ENCODE measurements at places on chromosomes 13 and 19.

DNA sequence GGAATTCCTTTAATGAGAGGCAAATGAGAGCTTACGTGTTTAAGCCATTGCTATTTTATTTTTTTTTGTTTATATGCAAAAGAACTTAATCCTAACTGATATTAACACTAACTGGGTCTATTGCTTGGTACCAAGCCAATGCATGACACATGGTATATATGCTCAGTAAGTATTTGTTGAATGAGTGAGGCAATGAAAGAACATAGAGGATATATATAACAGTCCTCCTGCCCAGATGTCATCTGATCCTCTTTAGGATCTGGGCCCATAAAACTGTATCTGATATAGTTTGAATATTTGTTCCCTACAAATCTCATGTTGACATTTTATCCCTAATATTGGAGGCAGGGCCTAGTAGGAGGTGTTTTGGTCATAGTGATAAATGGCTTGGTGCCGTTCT, 13.0 kb upstream of the ALOX5AP start:
- DNase-seq: no peak

DNA sequence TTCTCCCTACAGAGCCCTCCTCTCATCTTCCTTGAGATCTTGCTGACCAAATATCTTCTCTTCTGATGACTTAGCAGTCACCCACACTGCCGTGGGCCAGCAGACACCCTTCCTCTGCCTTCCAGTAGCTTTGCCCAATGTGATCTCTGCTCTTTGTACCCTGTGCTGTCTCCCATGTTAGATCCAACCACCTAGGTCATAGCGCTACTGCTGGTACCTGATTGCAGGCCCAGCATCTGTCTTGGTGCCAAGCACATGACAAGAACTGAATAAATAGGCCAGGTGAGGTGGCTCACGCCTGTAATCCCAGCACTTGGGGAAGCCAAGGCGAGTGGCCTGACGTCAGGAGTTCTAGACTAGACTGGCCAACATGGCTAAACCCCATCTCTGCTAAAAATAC, 149.7 kb downstream of the TM9SF2 start:
- no peak for DNase-seq

- no peak for DNase-seq
These were observed 9.3 kb downstream of the GSK3A start for GRCh38 chr19:42233106-42233505.

- no peak for DNase-seq
These were observed 80.6 kb upstream of the LRCH1 start for GRCh38 chr13:46472384-46472783.

- DNase-seq: no peak
These were observed 5.6 kb downstream of the ATP8A2 start for GRCh38 chr13:25377244-25377962.

- no peak for DNase-seq
These were observed 706 bp downstream of the P2RY11 start for GRCh38 chr19:10112037-10112761.

GRCh38 chr13:83666141-83666540, 216.1 kb downstream of the SLITRK1 start:
- no peak for DNase-seq

- DNase-seq: no peak
These were observed 18.8 kb downstream of the MTRF1 start for GRCh38 chr13:41244556-41244955.

- no peak for DNase-seq
These were observed 1.9 kb downstream of the KLF12 start for GRCh38 chr13:74132152-74132775.

- DNase-seq: no peak
These were observed 9.8 kb downstream of the PLK5 start for GRCh38 chr19:1533510-1534150.

DNA sequence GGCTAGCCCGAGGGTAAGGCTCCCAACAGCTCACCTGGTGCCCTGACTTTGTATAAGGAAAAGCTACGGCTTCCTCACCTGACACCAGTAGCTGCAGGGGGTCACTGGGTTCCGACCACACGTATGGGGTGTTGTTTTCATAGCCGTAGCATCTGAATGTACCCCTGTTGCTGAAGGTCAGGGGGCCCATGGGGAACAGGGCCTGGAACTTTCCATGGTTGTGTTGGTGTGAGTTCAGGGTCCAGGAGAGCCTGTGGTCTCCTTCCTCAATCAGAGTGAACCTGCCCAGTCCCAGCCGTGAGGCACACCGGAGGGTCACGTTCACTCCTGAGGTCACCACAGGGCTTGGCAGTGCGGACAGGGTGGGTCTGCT, 1.1 kb downstream of the LILRA4 start:
- no peak for DNase-seq

DNA sequence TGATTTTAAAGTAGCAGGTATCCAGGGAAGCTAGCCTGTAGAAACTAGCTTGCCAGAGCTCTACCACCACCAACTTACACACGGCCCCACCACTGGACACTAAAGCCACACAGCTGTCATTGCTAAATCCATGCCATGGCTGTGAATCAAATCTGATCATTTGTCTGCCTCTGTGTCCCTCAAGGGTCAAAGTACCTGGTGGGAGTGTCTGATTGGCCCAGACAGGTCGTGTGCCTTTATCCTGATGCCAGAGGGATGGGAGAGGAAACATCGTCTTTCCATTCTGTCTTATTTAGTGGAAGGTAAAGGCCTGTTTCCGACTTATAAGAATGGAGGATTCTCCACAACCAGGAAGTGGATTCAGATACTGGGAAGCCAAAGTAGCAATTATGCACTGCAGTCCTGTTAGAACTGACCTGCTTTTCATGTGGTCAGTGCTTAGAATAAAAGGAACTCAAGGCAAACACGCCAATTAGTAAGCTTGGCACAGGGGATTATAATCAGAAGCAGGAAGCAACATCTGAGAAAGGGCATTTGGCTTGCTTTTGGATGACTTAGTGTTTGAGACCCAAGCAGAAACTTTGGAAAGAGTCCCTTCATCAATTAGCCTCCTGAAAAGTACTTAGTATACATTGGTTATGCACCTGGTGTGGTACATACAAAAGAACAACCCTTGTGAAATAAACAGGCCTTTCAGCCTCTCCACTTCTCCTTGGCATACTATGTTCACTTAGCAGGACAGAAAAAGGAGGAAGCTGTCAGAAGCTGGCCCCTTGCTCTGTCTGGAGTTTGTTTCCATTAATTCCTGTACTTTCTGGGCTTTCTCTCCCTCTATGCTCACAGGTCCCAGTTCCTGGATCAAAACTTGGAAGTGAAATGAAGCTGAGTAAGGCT, 192.4 kb downstream of the NUFIP1 start:
- no peak for DNase-seq

- no peak for DNase-seq
These were observed 749 bp upstream of the PAN3 start for GRCh38 chr13:28137596-28137995.

- DNase-seq: no peak
These were observed 192.5 kb upstream of the PCDH20 start for GRCh38 chr13:61608138-61608537.

GRCh38 chr19:41932259-41932719, 4.0 kb upstream of the ERFL start:
- DNase-seq: no peak

GRCh38 chr13:108272333-108272732, 2.8 kb downstream of the TNFSF13B start:
- no peak for DNase-seq

- DNase-seq: no peak
These were observed 5.6 kb upstream of the SPIB start for GRCh38 chr19:50413096-50413495.

DNA sequence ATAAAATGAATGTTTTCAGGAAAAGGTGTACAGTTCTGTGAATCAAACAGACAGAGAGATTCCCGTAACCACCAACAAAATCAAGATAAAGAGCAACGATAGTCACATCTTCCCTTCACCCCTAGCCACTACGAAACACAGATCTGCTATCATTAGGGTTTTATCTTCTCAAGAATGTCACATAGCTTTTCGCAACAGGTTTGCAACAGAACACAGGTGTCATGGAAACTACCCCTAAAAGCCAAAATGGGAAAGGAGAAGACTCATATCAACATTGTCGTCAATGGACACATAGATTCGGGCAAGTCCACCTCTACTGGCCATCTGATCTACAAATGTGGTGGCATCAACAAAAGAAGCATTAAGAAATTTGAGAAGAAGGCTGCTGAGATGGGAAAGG, 11.1 kb downstream of the GPR42 start:
- DNase-seq: no peak

GRCh38 chr19:31164791-31165251, 184.4 kb downstream of the TSHZ3 start:
- no peak for DNase-seq

DNA sequence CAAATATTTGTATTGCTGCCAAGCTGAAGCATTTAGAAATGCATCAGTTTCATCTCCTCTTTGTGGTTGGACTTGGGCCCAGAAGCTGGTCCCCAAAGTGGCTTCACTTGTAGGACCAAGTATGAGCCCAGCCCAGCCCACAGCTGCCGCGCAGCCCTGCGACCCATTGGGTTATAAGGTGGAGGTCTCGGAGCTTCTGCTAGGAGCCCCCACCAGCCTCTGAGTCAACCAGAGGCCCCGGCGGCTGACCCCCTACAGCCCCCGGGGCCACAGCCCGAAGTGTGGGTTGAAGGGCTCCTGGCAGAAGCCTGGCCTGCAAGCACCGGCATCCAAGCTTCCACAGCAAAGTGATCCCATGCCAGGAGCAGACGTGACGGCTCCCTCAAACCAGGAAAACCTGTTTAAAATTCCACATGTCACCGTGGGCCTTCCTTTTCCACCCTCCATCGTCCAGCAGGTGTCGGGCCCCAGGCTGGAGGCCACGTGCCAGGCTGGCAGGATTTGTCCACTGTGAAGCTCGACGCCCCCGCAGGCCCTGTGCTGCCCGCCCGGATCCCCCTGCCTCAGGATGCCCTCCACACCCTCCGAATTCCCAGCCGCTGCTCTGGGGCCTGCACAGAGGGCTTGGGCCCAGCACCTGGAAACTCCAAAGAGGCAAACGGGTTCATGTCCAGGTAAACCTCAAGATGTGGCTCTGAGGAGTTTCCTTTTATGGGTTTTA, 54.7 kb downstream of the C13orf46 start:
- no peak for DNase-seq

- DNase-seq: no peak
These were observed 1466.1 kb downstream of the UQCRFS1 start for GRCh38 chr19:27746691-27747380.

DNA sequence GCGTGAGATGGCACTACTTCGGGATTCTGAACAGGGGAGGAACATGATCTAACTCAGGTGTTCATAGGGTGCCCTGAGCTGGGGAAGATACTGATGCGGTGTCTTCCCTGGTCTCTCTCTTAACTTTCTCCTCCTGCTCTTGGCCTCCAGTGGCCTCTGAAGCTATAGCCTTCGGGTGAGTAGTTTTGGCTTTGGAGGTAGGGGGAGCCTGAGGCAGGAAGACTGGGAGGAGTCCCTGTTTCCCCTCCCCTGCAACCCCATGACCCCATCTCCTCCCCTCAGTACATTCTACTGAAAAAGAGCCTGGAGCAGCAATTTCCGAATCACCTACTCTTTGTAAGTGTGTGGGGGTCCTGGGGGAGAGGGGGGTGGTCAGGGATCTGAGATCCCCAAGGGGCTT, 3.5 kb downstream of the SELENOV start:
- no peak for DNase-seq

GRCh38 chr13:102322211-102322610, 79.6 kb downstream of the FGF14 start:
- DNase-seq: no peak

- no peak for DNase-seq
These were observed 123.1 kb downstream of the CDK8 start for GRCh38 chr13:26377038-26377437.

- peak; percentile 42 for DNase-seq
These were observed at the start of gene MIER2 for GRCh38 chr19:344625-345319. Gene MIER2, minus strand, starts transcription at chr19:344796. Its CDS starts 14 bp downstream, at chr19:344782.

DNA sequence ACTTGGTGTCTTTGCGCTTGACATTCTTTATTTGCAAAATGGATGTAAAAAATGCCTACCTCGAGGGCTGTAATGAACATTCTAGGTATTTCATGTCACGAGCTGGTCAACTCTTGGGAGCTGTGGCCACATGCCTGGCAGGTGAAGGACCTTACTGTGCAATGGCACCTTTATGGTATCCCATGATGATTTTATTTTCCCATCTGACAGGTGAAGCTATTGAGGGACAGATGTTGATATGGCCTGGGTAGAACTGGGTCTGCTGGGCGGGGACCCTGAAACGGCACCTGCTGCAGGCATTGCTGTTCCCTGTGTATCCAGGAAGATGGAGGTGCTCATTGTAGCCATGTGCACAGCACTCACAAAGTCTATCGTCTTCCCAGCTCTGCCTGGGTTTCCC, 332.2 kb downstream of the TEX29 start:
- no peak for DNase-seq

All from RCC 7860 (cell line).